ENCODE measurements at places on chromosomes 4 and X.
A peak's percentile ranks its signal among the peaks of the same experiment; 100 is the strongest.

- no peak for DNase-seq
Measured at GRCh38 chr4:114519368-114519767, 79.2 kb upstream of the UGT8 start.

- no peak for DNase-seq
Measured at GRCh38 chrX:87813566-87813965, 296.0 kb downstream of the KLHL4 start.

GRCh38 chrX:41449615-41450014 is 2.5 kb downstream of the NYX start:
- DNase-seq, result peak; percentile 78

- DNase-seq, result no peak
Measured at GRCh38 chrX:115939636-115940160, 230.8 kb upstream of the AGTR2 start.

DNA sequence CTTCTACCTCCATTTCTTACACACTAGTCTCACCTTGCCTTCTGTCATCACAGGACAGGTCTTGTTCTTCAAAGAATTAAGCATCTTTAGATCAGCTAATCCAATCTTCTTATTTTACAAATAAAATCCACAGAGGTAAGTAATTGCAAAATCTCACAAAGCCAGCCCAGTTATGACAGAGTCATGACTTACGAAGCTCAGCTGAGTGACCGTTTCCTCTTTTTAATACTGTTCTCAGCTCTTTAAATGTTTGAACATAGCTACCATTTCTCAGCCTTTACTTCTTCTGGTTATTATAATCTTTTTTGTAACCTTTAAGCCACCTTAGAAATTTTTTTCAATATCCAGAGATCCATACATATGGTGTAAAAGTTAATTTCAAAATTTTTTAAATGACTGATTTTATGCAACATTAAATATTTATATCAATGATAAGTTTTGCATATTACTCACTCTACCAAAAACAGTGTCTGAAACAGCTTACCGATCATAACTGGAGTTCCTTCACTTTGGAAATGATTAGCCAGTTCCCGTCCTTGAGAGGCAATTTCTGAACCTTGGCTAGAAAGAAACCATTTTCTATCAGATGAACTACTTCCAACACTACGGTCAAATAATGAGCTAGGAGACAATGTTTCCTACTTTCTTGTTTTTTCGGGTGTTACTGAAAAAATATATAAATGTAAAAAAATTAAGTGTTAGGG is 8.8 kb downstream of the ANKRD37 start:
- peak; percentile 84 for DNase-seq

DNA sequence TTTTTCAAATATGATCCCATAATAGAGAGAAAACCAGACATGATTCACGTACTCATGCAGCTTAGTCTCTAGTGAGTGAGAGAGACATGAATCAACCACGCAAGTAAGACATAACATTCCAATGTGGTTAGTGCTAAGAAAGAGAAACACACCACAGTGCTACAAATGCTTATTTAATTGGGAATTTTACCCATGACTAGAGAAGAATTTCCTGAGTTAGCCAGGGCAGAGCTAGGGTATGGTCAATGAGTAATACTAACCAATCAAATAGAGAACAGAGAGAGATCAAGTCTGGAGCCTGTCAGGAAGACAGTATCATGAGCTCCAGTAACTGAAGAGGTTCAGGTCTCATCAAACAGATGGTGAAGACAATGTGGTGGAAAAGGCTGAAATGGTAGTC is 495.2 kb downstream of the PDGFC start:
- no peak for DNase-seq

- DNase-seq, result no peak
Measured at GRCh38 chrX:152259150-152259549, 120.8 kb upstream of the MAGEA10 start.

- no peak for DNase-seq
Measured at GRCh38 chrX:112820364-112821268, 20.0 kb downstream of the AMOT start.

DNA sequence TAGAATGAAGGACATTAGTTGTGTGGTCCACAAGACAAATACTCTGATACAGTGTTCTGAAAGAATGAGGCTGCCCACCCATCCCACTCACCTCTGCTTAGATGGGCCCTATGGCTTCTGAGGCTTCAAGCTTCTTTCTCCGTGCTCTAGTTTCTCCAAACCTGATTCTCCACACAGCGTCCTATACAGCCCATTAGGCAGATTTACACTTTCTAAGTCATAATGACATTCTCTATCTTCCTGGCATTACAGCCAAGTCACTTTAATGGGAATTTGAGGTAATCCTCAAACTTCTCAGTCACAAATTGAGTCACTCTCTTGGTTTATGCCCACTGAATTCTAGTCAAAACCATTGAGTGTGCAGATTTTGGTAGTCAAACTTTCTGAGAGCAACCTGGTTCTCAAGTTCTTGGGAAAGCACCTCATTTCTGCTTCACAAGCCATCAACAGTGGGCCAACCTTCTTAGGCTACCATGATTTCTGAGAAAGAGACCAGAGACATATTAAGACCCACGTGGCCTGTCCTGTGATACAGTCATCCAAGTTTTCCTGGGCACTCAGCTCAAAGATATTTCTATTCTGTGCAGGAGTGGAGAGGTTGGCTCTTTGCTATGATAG is 6.2 kb upstream of the SETD7 start:
- DNase-seq, result no peak

- no peak for DNase-seq
Measured at GRCh38 chr4:168757500-168757899, 252.6 kb downstream of the CBR4 start.

DNA sequence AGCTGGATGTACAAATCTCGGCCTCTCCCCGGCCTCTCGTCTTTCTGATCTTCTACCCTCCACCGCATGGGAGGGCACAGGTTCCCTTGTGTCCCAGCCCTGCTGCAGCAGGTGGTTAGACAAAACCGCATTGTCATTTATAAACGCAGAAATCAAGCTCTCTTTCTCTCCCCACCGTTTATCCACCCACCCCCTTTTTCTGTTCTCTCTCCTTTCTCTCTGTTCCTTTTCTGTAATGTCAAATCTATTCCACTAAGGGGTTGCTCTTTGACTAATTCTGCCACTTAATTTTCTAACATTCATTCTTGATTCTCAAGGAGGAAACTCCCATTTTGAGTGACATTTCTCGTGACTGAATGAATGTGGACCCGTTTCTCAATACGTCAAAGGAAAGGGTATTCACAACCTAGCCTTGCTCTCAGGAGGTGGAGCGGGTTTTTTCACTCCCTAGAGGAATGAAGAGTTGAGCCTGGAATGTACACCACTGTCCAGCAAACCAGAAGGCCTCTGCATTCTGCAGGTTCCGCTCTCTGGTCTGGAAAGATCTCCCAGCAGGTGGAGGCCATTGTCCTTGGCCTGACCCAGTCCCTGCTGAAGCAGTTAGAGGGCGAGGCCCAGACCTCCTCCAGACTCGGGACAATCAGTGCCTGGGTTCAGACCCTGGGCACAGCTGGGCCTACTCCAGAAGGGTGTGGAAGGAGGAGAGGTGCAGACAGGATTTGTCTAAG is 70.9 kb upstream of the ENPP6 start:
- no peak for DNase-seq

- DNase-seq, result no peak
Measured at GRCh38 chr4:175394208-175394607, 417.9 kb downstream of the GPM6A start.
